Fibroblast of lung (primary cell): ENCODE measurements at places on chromosomes 2 and 18. TPM values are rescaled to one million over a fixed set of nuclear protein-coding genes. Genes with fewer than 3 reads are reported as not detected.
A peak's percentile ranks its signal among the peaks of the same experiment; 100 is the strongest.

The TTN gene
- total RNA-seq, result 0.33 and 0.51 TPM in 2 replicates

The FSHR gene
- under 0.01 TPM in 1 of 2 replicates, not detected in the other for total RNA-seq

The SULT1C2 gene
- total RNA-seq, result under 0.01 and 0.26 TPM in 2 replicates

DNA sequence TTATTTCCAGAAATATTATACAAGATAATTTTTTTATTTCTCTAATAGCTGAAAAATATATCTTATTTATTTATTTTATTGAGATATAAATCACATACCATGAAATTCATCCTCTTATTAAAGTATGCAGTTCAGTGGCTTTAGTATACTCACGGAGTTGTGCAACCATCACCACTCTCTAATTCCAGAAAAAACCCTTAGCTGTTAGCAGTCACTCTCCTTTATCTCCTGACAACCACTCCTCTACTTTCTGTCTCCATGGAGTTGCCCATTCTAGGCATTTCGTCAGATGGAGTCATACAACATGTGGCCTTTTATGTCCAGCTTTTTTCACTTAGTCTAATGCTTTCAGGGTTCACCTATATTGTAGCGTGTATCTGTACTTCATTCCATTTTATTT is 66.5 kb downstream of the TCF7L1 start:
- no peak overlapping the region for H3K27ac ChIP-seq
- H3K27me3 ChIP-seq, result peaks cover 3% of the 10 kb centered on the region
- H3K4me1 ChIP-seq, result no peaks in the 10 kb centered on the region
- H3K36me3 ChIP-seq, result no peaks in the 10 kb centered on the region
- DNase-seq, result peak; percentile 29

DNA sequence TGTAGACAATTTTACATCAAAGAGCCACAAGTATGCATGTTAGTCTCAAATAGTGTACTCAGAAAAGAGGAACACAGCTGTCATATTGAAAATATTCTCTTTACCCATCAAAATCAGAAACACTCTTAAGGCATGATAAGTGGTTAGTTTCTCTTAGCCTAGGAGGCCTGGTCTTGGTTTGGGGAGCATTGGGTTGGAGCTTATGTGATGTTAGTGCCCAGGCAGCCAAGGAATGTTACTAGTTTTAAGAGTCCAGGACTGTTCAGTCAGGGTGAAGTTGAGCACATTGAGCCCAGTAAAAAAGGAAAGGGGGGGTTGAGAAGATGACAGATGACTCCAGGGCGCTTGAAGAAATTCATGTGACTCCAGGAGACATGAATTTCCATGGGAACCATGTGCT is 340.6 kb downstream of the HRH4 start:
- H3K4me1 ChIP-seq, result no peaks in the 10 kb centered on the region
- no peak overlapping the region for H3K4me3 ChIP-seq
- DNase-seq, result no peak
- H3K27me3 ChIP-seq, result no peaks in the 10 kb centered on the region
- no peaks in the 10 kb centered on the region for H3K36me3 ChIP-seq
